ENCODE measurements at places on chromosomes 1 and 21.

DNA sequence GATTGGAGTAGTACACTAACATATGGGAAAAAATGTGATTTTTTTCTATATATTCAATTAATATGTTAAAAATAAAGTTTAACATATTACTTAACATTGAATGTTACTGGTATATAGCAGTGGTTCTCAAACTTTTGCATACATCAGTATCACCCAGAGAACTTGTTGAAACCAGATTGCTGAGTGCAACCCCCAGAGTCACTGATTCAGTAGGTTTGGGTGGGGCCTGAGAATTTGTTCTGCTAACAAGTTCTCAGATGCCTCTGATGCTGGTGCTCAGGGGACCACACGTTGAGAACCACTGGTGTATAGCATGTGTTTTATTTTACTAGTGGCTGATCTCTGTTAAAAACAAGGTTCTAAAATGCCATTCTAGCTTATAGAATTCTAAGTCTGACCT is 161.9 kb downstream of the HHIPL2 start:
- no peak for DNase-seq

DNA sequence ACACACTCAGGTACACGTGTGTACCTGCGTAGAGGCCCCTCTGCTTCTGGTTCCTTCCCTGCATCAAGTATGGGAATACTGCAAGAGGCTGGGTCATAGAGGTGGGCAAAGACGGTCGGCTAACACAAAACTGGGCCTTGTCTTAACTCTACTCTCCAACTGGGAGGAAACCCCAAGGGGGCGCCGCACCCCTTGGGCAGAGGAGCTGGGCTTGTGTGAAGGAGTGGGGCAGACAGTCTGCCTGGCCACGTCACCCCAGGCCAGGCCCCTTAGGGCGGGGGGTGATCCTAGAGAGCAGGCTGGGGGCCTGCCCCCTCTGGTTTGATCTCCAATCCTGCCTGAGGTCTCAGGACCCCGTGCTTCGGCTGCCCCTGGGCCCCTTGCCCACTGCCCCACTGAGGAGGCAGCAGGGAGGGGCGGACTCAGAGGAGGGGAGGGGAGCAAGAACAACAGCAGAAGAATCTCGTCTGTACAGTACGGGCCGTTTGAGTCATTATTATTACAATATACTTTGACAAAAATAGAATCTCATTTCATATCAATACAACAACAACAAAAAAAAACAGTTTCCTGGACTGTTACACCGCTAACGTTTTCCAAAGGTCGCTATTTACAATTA is 34.7 kb downstream of the MEF2D start:
- DNase-seq = no peak

- no peak for DNase-seq
Measured at GRCh38 chr1:212440419-212440818, 7.7 kb downstream of the NENF start.

DNA sequence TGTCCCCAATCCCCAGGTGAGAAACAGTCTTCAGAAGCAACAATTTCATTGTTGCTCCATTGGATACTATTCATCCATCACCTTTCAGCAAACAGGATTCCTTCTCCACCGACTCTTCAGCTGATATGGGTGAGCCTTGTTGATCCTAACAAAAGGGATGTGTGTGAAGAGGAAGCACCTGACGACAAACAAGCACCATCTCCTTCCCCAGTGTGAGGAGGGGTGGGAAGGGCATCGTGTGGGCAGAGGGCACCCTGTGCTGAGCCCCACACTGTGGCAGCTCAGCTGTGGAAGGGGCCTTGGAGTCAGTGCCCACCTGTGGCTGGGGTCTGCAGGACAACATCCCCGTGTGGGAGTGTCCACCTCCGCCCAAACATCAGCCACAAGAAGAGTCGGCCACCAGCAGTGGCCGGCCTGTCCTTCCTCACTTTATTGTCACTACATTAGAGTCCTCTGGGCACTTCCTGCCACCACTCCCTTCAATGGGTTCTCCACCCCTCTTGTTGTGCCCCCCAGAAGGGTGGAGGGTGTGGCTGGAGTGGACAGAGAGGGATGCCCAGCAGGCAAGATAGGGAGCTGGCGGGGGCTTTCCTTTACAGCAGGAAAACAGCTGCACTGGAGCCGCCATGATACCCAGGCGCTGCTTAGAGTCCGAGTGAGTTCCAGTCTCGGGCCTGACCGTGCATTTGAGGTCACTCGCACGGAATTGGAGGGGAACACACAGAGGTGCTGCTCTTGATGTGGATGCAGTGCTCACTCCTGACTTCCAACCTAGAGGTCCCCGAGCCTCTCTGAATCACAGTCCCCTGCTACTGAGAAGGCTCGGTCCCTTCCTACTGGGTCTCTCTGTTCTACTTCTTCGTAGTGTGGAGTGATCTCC is 40.9 kb downstream of the VPS26C start:
- no peak for DNase-seq

DNA sequence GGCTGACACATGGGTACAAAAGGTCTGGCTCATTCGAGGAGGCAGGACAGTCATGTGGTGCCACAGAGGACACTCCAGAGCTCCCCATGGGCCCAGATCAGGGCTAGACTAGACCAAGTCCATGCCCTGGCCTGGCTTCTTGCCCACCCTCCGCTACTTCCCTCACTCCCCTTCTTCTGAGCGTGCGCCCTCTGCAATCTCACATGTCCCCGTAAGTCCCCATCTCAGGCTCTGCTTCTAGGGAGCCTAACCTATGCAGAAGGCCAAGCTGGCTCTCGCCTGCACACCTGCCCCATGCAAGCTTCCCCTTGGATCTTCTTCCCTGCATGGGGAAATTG is 553.6 kb downstream of the PTPRU start:
- no peak for DNase-seq

GRCh38 chr1:190179817-190180216 is 297.8 kb downstream of the BRINP3 start:
- DNase-seq = no peak

GRCh38 chr1:15236746-15237145 is 10.3 kb upstream of the FHAD1 start:
- DNase-seq = no peak

DNA sequence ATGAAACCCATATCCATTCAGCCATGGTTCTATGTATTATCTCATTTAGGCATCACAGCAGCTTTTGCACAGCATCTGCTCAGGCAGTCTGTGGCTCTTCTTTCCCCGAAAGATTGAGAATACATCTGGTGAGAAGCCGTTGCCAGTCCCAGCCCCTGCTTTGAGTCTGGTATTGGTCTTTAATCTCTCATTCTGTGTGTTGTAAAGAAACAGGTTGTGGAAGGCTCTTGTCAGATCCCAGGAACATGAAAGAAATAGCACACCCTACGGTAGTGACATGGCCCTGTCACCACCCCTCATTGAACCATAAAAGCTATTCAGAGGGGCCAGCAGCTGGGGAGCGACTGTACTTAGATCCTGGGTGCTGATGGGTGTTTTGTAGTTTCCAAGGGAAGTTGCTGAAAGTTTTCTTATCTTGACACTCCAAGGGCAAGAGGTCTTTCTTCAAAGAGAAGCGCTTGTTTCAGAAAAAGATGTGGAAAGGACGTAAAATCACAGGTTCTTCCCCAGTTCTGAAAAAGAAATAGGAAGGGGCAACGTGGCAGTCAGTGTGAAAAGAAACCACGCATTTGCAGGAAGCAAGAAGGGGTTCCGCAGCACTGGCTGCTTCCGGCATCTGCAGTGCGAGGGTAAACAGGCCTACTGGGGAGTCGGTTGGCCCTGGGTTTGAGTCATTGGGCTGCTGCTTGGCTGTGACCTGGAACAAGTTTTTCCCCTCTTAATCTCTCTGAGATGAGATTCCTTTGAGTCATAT is 145.0 kb downstream of the DHRS3 start:
- no peak for DNase-seq

DNA sequence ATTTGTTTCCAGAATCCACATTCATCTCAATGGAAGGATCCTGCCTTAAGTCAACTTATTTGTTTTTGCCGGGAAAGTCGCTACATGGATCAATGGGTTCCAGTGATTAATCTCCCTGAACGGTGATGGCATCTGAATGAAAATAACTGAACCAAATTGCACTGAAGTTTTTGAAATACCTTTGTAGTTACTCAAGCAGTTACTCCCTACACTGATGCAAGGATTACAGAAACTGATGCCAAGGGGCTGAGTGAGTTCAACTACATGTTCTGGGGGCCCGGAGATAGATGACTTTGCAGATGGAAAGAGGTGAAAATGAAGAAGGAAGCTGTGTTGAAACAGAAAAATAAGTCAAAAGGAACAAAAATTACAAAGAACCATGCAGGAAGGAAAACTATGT is 2.6 kb downstream of the GADD45A start:
- no peak for DNase-seq

DNA sequence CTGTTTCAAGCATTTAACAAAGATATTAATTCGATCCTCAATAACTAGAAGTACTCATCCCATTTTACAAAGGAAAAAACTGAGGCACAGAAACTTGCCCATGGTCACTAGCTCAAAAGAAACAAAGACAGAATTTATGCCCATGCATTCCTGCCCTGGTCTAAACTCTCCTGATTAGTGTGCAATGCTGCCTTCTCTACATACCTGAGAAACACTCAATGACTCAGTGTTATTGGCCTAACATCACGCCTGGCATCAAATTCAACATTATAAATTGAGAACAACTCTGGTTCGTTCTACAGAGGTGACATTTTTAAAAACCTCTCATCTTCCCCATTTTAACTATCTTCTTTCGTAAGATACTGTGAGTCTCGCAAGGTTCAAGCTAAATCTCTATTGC is 5.2 kb downstream of the APP start:
- DNase-seq = no peak

DNA sequence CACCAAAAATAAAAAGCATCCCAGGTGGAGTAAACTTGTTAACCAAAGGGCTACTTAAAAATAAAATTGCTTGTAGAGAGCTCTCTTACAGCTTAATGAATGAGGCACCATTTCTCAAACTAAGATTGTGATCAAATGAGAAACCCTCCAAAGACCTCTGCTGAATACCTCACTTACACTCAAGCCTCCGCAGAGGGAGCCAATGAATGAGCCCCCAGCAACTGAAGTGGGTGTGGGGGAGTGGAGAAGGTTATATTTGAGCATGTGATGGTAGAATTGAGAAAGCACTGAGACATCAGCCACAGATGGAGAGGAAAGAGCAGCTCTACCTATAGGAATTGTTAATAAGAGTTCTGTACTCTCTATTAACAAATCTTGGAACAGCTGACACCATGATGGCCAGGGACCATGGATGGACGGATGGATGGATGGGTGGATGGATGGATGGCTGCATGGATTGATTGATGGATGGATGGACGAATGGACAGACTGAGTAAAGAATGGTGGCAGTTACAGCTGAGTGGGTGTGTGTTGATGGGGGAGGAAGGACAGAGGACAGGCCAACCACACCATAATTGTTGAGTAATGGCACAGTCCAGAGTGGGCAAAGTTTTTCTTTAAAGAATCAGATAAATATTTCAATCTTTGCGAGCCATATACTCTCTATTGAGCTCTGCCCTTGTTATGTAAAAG is 20.3 kb upstream of the TIAM1 start:
- DNase-seq = no peak

DNA sequence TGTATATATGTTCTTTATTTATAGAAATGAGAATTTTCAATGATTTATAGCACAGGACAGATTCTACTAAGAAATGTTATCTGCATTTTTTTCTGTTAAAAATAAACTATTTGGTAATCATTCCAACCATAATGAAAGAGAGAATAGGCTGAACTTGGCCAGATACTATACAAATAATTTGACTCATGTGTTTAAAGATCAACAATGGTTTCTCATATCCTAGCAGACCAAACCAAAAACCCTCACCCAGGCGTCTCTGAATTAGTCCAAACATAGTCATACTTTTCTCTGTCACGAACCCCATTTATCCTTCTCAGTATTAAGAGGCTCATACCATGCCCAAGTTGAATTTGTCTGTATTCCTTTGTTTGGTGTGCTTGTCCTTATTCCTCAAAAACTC is 40.3 kb downstream of the RPE65 start:
- peak; percentile 4 for DNase-seq

DNA sequence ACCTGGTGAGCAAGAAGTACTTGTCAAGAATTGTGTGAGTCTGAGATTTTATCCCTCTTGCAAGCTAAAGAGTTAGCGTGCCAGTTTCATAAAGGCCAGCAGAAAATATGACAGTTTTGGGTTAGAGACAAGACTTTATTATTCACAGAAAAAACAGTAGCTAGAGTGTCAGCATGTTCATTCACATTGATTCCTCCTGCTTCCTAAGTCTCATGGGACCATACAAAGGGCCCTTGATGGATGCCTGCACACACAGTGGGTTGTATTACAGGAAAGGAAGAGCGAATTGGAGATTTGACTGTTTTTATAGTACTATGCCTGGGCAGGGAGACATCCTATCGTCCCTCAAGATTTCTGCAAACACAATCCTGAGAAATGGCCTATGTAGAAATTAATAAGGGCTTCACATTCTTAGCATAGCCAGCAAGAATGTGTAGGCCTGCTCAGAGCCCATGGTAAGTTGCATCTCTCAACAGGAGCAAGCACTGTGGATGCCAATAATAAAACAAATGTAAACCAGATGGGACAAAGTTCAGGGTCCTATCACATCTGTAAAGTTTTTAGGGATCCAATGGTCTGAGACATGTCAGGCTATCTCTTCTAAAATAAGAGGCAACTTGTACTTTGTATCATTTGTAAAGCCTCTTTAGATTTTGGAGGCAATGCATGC is 4.0 kb upstream of the ASPM start:
- peak; percentile 39 for DNase-seq

DNA sequence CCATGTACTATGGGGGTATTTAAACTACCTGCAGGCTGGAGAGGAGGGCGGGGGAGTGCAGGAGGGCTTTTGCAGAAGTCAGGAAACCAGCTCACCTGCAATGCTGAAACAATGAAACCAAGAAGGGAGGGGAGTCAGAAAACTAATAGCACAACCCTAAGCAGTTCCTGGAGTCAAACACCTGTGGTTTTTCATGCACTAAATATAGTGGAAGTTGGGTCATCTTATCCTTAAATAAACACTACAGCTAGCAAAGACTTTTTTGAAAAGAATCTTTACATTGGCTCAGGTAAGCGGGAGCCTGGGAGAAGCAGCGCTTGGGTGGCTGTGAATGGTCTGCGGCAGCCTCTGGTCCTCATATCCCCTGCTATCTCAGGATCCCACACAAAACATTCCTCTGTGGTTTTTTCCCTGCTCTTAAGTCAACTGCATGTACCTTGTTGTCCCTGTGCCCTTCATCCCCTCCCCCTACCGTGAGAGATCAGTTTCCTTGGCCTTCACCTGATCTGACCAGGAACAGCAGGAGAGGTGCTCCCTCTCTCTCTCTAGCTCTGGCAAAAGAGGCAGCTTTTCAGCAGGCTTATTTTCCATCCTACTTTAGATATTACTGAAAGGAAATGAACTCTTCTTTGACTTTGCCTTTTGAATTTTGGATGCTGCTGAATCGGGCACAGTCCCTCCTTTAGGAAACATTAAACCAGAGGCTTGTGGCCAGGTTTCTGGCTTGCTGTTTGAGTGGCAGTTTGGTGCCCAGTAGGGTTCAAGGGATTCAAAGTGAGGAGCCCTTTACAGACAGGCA is 26.6 kb downstream of the TENT5C start:
- no peak for DNase-seq

DNA sequence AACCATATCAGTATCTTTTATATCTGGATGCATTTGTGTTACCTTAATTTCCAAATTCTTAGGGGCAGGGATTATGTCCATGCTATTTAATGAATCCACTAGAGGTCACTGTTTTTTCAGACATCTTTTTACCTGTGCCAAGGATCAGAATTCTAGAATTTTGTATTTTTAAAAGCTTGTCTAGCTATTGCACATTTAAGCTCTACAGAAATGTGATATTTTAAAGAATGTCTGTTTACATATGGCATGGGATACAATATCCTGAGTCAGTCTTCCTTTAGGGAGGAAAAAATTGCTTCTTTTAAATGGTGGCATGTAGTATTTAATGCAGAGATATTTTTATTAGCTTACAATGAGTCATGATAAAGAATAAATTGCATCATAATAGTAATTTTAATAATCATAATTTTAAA is 11.3 kb downstream of the RPAP2 start:
- DNase-seq = no peak

All from GM04504 (cell line).